ENCODE measurements at places on chromosomes 3 and 15.

DNA sequence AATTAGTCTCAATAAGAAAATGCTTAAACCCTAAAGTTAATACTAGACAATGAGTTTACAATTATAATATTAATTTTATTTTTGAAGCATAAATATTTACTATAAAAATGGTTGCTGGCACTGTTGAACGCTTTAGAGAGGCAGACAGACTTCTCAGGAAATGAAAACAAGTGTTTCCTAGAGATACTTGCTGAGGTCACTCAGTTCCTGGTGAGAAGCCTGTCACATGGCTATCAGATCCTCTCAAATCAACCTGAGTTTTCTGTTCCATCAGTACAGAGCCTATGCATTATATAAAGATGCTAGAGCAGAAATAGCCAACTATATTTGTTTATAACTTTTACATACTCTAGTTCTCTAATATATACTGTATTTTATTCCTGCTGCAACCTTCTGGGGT lies 109.2 kb downstream of the MYO5A start:
- DNase-seq = no peak

- no peak for DNase-seq
These were observed 395.5 kb downstream of the FGF12 start for GRCh38 chr3:192331749-192332385.

DNA sequence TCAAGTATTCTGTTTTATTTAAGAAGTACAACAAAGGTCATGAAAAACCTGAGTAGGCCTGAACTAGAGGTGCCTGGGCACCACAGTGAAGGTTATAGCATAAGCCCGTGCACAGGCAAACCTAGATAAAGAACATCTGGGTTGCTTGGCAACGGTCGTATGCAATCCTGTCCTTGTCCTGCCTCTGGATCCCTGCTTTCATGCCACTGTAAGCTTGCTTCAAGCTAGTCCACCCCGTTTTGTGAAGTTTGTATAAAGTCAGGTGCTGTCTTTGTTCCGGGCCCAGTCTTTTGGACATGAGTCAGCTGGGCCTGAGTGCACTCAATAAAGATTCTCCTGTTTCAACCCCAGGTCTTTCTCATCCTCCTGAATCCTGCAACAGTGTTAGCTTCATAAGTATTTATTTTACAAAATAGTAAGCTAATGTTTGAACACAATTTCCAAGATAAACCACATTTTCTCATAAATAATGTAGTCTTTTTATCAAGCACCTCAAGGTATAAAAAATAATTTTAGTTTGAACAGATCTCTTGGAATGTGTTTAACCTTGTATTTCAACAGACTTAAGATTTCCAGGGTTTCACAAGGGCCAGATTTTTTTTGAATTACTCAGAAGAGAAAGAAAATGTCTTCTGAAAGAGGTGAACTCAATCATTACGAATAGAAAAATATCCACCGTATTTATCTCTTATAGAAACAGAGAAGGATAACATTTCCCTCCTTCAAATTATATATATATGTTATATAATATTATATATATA lies 14.3 kb upstream of the SLC9C1 start:
- DNase-seq = no peak

- no peak for DNase-seq
These were observed 422.9 kb upstream of the GRM7 start for GRCh38 chr3:6438031-6438430.

- no peak for DNase-seq
These were observed 35.8 kb upstream of the SLCO2A1 start for GRCh38 chr3:134065252-134066157.

GRCh38 chr3:189714991-189715961 lies 84.1 kb downstream of the TP63 start:
- DNase-seq = no peak

DNA sequence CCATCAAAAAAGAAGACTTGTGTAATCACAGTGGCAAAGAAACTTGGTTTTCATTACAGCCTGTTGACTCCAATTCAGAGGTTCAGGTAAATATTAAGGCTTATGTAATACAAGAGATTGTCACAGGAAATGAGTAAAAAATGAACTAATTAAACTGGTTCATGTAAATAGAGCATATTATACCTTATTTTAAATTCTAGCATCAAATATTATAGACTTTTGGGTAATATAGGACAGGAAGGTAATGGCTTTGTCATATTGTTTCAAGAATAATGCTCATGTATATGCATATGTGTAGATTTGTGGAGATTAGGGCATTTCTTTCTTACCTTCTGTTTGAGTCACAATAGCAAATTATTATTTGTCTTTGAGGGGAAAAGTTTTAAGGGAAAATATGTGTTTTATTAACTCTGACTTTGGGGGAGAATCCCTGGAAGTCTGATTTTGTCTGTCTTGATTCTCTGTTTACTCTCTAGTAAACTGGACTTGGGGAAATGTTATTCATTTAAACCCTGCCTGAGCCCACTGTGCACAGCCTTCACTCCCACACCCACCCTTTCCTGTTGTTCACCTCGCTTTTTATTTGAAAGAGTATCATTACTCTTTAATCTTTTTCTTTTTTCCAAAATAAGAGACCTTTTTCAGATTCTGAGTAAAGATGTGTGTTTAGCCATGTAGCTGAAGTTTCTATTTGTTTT lies 43.0 kb downstream of the RASA2 start:
- DNase-seq = peak; percentile 45

- no peak for DNase-seq
These were observed 342.9 kb downstream of the CNTN3 start for GRCh38 chr3:74271541-74271940.

DNA sequence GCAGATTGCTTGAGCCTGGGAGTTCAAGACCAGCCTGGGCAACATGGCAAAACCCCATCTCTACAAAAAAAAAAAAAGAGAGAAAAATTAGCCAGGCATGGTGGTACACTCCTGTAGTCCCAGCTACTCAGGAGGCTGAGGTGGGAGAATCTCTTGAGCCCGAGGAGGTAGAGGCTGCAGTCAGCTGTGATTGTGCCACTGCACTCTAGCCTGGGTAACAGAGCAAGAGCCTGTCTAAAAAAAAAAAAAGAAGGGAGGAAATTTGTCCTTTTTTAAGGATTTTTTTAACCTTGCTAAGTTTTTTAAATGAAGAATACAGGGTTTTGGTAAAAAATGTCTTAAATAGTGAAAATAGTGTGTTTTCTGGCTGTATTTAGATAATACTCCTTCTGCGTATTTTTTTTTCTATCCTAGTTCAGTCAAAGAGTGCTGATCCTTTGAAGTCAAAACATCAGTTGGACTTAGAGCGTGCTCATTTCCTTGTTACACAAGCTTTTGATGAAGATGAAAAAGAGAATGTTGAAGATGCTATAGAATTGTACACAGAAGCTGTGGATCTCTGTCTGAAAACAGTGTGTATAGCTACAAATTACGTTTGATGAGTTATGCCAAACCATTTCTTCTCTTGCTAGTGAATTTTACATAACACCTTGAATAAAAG lies 11.1 kb downstream of the CAPN7 start:
- no peak for DNase-seq

- no peak for DNase-seq
These were observed 3.5 kb upstream of the LSMEM2 start for GRCh38 chr3:50275141-50275995.

DNA sequence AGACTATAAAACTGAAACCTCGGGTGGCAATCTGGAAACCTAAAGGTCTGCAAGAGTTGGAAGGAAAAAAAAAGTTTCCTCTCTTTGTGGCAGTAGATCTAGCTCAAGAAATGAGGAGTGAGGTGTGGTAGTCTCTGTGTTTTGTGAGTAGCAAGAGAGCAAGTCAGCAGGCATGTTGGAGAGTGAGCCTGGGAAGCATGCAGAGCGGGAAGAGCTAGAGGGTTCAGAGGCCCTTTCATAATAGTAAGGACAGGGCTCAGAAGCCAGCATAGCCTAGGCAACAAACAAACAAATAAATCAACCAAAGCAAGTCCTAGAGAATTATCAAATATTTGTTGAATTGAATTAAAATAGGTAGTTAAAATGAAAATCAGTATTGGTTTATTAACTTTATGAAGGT lies 189.7 kb upstream of the CBLB start:
- DNase-seq = no peak

GRCh38 chr3:12273045-12273695 lies 15.7 kb upstream of the PPARG start:
- DNase-seq = no peak

DNA sequence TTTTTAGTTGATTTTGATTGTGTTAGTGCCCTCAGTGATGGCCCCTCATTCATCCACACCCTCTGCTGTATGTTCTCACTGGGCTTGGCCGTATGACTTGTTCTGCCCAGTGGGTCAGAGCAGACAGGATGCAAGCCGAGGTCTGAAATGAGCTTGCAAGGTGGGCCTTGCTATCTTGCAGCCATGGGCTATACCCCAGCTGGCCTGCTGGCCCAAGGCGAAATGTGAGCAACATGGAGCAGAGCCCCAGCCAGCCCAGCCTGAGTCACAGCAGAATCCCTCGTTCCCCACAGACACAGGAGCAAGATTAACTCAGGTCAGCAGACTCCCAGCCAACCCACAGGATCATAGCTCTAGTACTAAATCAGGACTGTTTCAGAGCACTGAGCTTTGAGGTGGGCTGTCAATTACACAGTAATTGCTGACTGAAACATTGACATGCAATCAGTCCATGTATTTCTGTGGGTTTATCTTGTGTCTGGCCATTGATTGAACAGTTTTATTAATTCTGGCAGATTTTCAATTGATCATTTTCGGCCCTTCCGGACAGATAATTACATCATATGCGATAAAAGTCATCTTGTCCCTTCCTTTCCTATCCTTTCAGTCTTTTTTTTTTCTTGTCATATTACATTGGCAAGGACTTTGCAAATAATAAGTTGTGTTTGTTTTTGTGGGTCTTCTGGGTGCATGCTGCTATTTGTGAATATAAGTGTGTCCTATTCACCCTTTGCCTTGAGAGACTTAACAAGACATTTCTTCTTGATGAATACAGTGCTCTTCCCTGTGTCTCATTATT lies 27.1 kb downstream of the KLF15 start:
- DNase-seq = no peak

DNA sequence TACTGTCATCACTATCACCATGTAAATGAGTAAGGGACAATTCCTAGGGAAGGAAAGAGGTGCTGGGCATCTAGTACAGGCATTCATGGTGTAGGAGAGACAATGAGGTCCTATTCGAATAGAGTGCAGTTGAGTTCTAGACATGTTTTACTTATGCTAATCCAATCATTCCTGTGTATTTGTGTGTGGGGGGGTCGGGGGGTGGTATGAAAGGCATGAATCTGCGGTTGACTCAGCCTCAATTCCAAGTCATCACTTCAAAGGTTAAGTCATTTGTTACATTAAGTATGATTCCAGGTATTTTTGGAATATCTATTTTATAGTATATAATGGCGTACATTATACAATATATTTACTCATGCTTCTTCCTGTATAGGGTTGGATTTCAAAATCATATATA lies 163.1 kb upstream of the GALNT15 start:
- no peak for DNase-seq
